ENCODE measurements at places on chromosomes 13 and 19.

DNA sequence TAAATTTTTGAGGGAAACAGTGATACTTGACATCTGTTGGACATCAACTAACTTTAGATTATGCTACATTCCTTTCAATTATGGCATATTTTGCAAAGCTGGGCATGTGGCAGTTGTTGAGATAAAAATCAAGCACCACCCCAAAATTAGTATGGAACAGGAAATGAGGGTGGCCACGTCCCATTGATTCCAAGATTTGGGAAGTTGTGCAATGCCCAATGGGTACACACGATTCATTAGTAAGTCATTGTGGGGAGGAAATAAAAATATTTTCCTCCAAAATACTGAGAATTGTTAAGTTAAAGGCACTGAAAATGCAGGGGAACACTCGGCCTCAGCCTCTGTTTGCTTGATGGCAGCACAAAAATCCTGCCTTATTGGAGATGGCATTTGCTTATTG is 7.6 kb downstream of the ERICH6B start:
- no peak for DNase-seq

DNA sequence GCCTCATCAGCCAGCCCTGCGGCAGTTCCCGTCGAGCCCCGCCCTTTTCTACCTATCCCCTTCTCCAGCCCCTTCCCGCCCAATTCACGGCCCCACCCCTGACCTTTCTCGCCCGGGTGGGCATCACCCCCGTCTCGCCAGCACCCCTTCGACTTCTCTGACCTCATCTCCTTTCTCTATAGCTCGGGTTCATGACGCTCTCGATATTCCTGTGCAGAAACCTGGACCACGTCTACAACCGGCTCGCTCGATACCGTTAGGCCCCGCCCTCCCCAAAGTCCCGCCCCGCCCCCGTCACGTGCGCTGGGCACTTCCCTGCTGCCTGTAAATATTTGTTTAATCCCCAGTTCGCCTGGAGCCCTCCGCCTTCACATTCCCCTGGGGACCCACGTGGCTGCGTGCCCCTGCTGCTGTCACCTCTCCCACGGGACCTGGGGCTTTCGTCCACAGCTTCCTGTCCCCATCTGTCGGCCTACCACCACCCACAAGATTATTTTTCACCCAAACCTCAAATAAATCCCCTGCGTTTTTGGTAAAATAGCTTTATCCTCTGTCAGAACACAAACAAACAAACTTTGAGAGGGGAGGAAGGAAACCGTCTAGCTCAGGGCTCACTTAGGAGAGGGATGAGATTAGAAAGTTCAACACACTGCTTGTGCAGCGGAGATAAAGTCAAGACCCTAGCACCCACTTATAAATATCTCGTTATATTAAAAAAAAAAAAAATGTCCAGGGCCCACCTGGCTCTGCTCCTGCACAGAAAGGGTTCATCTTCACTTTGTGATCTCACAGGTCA is 5.1 kb downstream of the CD37 start:
- peak; percentile 68 for DNase-seq

- no peak for DNase-seq
Observed at GRCh38 chr19:11423164-11423790, 4.2 kb upstream of the RGL3 start.

DNA sequence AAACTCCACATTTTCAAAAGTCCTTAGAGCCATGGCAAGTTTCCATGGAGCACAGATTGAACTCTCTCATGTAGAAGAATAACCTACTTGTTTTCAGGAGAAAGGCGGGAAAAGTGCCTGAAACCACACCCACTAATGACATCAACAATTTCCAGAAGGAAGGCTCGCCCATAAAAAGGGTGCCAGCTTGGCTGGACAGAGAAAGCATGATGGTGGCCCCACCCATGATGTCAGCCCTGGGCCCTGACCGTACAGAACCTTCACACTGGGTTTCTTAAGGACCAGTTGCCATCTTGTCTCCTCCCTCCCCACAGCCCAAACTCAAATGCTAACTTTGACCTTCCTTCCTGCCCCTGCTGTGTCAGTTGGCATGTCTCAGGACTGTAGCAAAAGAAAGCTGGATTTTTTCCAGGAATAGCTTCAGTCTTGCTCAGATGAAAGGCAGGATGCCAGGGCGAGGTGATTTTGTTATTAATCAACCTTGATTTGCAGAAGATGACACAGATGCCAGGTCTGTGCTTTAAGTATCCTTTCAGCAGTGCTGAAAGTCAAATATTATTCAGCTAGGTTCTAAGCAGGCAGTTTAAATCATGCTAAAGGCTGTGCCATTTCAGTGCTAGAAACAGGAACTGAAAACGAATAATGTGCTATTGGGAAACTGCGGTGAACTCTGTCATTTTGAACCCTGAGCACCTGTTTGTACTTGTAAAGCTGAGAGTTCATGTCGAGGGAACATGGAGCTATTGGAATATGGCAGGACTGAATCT is 89.5 kb upstream of the RFC3 start:
- DNase-seq = no peak

DNA sequence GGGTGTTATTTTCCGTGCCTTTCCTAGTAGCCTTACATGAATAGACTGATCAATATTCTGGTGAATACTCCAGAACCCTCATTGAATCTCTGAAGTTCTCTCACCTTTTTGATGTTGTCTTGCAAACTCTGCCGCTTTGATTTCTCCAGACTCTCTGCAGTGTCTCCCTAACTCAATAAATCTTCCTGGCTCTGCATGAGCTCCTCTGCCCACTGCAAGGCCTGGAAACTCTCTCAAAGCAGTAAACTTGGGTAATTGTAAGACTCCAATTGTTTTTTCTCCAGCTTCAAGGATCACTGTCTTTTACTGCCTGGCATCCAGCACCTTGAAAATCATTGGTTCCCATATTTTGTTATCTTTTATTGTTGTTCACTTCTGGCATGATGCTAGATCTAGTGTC is 198.4 kb downstream of the GPC5 start:
- DNase-seq = no peak

- peak; percentile 47 for DNase-seq
Observed at GRCh38 chr19:41144403-41144802, 30.2 kb downstream of the CYP2F1 start.

- no peak for DNase-seq
Observed at GRCh38 chr13:81199956-81200355, 859.0 kb upstream of the SPRY2 start.

GRCh38 chr19:43674183-43674582 is 4.2 kb upstream of the PLAUR start:
- no peak for DNase-seq

GRCh38 chr19:15684828-15685227 is 11.9 kb downstream of the CYP4F12 start:
- no peak for DNase-seq

- no peak for DNase-seq
Observed at GRCh38 chr13:79475569-79475968, 5.4 kb upstream of the NDFIP2 start.
